GM06990 (cell line): ENCODE measurements at places on chromosomes 6 and 20.

DNA sequence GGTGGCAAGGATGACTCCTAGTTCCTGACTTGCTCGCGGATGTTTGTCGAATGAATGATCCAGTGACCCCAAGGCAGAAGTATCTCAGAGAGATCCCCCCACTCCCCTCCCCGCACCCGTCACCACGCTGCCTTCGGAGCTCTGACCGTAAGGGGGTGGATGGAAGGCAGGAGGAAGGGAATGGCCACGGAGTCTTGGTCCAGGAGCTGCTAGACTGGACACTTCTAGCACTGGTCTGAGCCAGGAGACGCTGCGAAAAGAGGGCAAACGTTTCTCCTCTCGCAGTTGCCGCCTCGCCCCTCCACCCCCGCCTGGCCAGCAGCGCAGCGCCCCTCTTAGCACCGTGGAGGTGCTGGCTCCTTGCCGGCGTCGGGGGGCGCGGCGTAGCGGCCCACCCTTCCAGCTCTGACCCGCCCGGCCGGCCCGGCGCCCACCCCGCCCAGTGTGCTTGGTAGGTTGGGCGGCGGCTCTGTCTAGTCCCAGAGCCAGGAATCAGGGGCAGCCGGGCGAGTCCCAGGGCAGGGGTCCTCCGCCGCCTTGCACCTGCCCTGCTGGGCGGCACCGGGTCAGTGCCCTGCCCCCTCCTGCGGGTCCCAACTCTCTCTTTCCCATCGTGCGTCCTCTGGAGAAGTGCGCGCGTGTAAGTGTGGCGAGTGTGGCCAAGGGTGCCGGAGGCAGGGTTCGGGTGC lies 2.4 kb upstream of the DBNDD2 start:
- DNase-seq = no peak

DNA sequence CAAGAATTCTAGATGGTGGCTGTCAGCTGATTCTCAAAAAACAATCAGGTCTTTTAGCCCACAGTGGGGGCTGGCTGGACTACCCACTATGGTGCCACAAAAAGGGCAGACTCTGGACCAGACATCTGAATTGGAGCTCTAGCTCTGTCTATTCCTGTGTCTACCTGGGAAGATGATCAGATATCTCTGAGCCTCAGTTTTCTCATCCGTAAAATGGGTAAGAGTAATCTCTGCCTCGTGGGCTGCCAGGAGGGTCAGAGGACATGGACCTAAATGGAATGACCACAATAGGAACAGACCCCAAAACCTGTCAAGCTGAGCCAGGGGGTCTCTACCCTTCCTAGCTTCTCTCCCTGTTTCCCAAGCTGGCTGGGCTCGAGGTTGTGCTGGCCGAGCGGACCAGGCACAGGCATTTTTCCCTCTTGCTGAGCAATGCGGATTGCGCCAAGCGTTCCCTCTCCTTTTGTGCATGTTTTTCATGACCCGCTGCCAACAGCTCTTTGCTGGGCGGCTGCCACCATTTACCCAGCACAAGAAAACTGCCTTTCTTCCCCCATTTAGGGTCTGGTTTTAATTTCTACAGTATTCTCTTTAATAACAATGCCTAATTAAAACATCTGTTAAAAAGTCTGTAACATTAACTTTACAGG lies 74.7 kb upstream of the MAFB start:
- DNase-seq = no peak

GRCh38 chr6:36914227-36914794 lies 28.6 kb downstream of the C6orf89 start:
- DNase-seq = no peak

- DNase-seq = no peak
These were observed 12.4 kb downstream of the SCML4 start for GRCh38 chr6:107811591-107812218.

DNA sequence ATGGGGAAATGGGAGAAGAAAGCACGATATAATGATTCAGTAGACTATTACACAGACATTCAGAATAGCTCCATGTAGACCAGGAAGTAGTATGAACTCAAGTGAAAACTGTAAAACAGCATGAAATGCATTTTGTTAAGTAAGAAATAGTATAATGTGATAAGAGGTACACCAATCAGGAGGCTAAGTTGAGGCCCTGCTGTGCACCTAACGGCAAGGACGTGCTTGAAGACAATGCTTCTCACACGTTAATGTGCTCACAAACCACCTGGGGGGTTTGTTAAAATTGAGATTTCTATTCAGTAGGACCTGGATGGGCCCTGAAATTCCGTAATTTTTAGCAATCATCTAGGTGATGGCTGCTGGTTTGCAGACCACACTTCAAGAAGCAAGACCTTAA lies 178.9 kb upstream of the SULF2 start:
- no peak for DNase-seq

DNA sequence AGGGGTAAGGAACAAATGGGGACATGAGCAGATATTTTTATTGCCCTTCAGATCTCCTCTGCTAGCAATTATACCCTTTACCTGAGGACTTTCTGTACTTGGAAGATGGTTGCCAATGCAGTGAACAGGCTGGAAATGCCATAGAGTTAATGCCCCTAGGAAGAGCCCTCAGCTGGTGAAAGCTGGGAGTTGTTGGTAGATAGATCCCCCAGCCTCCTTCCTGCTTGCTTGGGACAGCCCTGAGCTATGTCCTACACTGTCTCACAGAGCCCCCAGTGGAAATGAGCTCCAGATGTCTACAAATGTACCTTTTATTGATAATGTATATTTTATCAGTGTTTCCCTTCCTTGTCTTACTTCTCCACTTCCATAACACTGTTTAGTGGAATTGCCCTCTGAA lies 87.6 kb upstream of the PAK5 start:
- DNase-seq = no peak

DNA sequence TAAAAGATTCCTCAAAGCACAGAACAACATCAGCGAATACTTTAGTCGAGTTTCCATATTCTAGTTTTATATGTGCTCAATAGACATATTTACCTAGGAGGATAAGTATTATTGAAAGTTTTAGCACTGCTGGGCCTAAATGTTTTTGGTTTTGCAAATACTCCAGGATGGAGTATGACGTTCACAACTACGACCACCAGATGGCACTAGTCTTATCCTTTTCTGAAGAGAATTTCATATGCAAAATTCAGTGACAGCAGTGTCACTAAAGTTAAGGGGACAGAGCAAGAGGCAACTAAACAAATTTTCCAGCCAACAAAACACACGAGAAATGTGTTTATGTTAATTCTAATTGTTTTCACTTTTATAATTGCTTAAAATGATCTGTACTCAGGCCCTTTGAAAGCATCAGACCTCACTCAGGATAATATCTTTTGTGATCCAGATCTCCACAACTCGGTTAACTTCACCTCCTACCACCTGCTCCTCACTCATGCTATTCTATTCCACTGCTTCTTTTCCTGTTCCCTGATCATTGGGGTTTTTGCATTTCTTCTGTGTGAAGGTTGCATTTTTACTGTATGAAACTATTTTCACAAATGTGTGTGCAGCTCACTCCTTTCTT lies 220.8 kb downstream of the TRDN start:
- no peak for DNase-seq

DNA sequence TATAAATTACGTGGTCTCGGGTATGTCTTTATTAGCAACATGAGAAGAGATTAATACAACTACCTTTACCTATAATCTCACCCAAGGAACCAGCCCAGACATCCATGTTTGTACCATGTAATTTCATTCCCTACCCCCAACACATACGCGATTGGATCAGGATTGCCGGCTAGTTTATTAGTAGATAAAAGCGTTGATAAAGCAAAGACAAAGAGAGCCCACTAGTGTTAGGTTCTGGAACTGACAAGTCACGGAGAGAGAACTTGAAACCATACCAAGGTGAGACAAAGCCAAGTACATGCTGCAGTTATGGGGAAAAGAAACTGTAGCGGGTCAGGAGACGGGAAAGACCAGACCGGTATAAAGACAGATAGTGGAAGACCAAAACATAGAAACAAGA lies 37.4 kb upstream of the FAM135A start:
- no peak for DNase-seq

DNA sequence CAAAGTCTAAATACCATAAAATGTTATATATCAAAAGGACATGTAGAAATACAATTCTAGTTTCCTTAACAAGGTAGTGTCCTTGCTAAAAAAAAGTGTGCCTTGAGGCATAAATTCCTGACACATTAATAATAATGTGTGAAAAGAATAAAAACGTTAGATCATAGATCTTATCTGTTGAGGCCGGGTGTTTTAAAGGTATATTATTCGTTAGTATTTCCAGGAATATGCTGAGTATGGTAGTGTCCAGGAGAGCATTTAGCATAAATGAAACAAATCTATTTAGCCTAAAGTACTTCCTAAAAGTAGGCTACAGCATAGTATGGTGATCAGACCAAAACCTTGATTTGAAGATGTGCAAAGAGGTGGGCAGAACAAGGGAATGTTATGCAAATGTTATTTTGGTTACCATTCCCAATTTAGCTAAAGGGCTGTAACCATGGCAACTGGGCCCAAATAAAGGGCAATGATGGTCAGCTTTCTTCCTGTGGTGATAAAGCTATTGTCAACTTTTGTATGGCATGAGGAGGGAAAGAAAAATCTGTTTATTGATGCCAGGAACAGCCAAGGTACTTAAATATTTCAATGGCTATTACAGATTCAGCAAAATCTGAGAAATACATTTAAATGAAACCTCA lies 18.9 kb downstream of the MKKS start:
- no peak for DNase-seq

GRCh38 chr6:135488023-135488422 lies 9.5 kb downstream of the AHI1 start:
- DNase-seq = no peak

GRCh38 chr6:147142684-147143245 lies 61.5 kb upstream of the STXBP5 start:
- DNase-seq = no peak

- DNase-seq = no peak
These were observed 382.9 kb downstream of the QKI start for GRCh38 chr6:163797296-163797845.

GRCh38 chr6:119207971-119208725 lies 129.7 kb upstream of the FAM184A start:
- no peak for DNase-seq

DNA sequence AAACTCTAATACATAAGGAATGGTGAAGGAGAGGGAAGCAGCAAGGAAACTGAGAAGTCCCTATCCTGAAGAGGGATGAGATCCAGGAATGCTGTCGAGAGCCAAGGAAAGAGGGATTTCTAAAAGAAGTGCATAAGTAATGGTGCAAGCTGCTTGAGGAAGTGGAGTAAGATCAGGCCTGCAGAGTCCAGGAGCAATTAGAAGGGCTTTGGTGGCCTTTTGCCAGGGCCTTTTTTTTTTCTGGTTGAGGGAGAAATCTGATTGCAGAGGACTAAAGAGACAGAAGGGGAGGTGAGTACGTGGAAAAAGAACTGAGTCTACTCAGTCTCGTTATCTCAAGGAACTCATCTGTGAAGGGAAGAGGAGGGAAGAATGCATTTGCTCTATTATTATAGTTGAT lies 396.2 kb downstream of the UTRN start:
- DNase-seq = no peak

DNA sequence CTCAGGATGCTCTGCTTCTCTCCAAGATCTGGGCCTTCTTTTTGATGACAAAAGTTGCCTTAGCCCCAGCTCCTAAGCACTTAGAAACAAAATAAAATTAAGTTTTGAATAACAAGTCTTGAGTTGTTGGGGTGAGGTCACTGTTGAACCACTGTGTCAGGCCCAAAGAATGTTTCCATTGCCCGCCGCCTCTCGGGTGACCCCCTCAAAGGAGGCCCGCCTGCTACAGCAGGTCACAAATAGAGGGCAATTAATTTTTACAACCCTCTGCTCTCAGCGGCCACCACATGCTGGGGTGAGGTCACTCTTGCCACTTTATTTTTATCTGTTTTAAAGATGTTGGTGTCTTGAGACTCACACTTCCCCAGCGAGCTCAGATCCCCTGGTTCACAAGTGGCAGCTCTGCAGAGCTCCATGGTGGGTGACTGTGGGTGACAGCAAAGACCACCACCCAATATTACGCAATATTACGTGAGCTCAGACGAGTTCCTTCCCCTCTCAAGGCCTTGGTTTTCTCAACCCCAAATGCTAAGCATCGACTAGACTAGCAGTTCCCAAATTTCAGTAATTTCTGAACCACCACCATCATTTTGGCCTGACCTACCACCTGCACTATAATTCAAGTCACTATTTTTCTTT lies 247.7 kb upstream of the PMEPA1 start:
- no peak for DNase-seq

GRCh38 chr6:161116554-161116953 lies 125.0 kb downstream of the MAP3K4 start:
- no peak for DNase-seq

DNA sequence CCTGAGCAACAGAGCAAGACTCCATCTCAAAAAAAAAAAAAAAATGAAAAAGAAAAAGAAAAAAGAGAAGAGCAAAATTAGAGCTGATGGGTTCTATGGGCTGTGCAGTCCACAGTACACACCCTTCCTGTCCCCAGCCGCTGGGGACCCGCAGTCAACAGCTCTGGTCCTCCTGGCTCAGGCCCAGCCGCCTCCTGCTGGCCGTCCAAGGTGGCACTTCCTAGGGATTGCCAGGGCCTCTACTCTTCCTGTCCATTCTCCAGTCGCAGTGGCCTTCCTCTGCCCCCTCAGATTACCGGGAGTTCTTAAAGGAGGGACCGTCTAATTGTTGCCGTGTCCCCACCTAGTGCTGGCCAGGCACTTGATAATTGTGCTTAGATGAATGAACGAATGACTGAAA lies 41.7 kb downstream of the TMEM242 start:
- no peak for DNase-seq

GRCh38 chr6:146410851-146411595 lies 132.6 kb upstream of the RAB32 start:
- no peak for DNase-seq

DNA sequence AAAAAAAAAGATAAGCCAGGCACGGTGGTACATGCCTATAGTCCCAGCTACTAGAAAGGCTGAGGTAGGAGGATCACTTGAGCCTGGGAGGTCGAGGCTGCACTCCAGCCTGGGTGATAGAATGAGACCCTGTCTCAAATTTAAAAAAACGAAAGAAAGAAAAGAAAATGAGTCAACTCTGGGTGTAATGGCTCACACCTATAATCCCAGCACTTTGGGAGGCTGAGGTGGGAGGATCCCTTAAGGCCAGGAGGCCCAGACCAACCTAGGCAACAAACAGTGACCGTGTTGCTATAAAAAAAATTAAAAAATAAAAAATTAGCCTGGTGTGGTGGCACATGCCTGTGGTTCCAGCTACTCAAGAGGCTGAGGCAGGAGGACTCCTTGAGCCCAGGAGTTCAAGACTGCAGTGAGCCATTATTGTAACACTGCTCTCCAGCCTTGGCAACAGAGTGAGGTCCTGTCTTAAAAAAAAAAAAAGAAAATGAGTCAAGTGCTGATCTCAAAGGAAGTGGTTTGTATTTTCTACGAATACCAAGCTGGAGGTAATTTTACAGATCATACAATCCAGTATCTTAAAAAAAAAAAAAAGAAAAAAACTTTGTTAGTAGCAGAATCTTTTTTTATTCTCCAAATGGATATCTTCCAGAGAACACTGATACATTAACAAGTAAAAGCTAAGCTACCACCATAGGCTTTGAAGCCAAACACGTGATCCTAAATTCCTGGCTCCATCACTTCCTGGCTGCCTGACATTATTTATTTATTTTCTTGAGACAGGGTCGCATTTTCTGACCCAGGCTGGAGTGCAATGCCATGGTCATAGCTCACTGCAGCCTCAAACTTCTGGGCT lies 5.7 kb downstream of the COMMD7 start:
- no peak for DNase-seq
